ENCODE measurements at places on chromosomes 12 and 14. TPM values are rescaled to one million over a fixed set of nuclear protein-coding genes. Genes with fewer than 3 reads are reported as not detected.

LHX5 gene
- total RNA-seq: not detected

KLHL33 gene
- total RNA-seq: 1.2 TPM

ZBTB25 gene
- total RNA-seq: 18.5 TPM

SDR9C7 gene
- not detected for total RNA-seq

KRT85 gene
- not detected for total RNA-seq

TRPV4 gene
- total RNA-seq: 0.18 TPM

CAPS2 gene
- 19.3 TPM for total RNA-seq

CTSG gene
- total RNA-seq: not detected

PPP4R4 gene
- total RNA-seq: 41.0 TPM

NPFF gene
- total RNA-seq: not detected

PKP2 gene
- 21.0 TPM for total RNA-seq

MYF5 gene
- total RNA-seq: not detected
